ENCODE measurements at places on chromosomes 16 and 17.

GRCh38 chr17:13931111-13931526 lies 138.2 kb upstream of the COX10 start:
- peak; percentile 79 for DNase-seq

- no peak for DNase-seq
Measured at GRCh38 chr17:28416703-28417311, 10.8 kb upstream of the SLC46A1 start.

- no peak for DNase-seq
Measured at GRCh38 chr16:90032674-90033331, 13.5 kb upstream of the DBNDD1 start.

- DNase-seq, result no peak
Measured at GRCh38 chr17:32520737-32521404, 34.1 kb downstream of the CDK5R1 start.

GRCh38 chr17:16924696-16925440 lies 47.0 kb downstream of the TNFRSF13B start:
- no peak for DNase-seq

DNA sequence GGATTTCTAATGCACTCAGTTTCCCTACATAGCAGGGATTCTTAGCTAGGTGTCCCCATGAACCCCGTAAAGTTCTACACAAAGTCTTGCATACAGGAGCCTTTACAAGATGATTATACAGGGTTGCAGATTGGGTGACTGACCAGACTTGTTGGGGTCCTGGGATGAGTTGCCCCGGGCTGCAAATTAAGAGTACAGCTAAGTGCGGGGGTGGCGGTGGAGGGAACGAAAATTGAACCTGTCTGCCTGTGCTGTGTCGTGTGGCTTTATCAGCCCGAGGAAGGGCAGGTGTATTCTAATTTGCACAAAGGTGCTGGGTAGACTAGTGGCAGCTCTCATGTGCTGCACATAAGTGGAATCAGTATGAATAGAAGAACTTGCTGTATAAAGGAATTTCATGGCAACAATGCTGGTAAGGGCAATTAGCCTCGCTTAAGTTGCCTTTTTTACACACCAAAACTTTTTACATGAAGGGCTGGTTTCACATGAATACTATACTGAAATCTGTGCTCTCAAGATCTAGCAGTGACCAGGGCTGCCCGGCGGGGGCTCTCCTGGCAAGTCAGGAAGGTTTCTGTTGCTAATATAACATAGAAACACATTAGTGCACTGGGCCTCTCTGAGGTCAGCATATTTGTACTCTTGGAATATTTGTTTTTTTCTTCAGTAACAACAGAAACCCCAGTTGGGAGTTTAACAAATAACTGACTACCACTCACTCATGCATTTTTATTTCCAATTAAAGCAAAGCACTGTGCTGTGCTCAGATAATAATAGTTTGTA lies 50.7 kb downstream of the ADCY7 start:
- DNase-seq, result no peak

GRCh38 chr16:17343028-17343427 lies 127.7 kb downstream of the XYLT1 start:
- peak; percentile 89 for DNase-seq

DNA sequence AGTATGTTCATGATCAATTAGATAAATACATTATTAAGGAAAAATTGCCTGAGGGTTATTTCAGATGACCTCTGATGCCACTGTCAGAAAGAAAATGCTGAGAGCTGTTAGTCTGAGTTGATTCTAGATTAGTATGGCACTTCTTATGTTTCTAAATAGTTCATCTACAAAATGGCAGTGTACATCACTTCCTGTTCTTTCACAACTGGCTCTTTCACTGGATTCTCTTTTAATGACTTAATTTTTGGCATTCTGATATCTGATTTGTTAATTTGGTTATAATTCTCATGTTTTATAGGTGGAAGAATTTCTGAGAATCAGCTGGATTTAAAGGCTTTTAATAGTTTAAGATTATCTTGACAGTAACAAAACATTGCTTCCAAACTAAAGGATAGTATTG lies 3.3 kb downstream of the TAOK1 start:
- DNase-seq, result no peak

DNA sequence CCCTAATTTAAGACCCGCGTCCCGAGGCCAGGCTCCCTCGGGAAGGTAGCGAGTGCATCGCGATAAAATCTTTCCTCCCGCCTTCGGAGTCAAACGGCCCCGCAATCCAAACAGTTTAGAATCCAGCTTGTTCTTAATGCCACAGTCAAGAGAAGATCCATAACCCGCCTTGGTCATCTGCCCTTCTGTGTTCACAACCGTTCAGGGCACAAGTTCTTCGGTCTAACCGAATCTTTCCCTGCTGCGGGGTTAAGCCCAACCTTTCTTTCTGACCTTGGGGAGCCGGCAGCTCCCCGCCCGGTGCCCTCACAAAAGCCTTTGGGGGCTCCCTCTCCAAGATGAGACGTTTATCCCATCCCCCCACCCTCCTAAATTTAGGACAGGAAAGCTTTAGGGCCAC lies 30.3 kb downstream of the CPSF4L start:
- no peak for DNase-seq

- DNase-seq, result no peak
Measured at GRCh38 chr16:58415003-58415402, 22.7 kb downstream of the GINS3 start.

GRCh38 chr17:51662204-51663056 lies 402.1 kb downstream of the UTP18 start:
- no peak for DNase-seq

DNA sequence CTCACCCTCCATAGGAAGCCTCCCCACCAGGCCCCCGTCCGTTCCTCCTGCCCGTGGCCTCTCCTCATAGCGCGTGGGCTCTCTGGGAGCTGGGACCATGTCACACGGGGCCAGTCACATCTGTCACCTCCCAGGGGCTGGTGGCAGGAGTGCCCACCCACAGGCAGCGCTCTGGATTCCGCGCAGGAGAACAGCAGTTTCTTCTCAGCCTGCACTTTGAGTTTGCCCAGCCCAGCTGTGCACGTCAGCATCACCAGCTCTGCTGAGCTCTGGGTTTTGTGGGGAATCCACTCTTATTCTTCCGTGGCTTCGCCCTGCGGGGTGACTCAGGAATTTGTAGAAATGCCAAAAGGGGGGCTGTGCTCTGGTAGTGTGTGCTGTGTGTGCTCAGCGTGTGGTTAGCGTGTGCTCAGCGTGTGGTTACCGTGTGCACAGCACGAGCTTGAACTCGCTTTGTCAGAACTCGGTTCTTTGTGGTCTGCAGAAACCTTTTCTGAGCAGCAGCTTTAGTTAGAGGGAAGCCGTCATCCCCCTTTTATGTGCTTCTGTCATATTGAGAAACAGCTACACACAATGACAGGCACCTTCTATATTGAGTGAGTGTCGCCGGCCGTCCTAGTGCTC lies 3.2 kb downstream of the ACSF3 start:
- no peak for DNase-seq

DNA sequence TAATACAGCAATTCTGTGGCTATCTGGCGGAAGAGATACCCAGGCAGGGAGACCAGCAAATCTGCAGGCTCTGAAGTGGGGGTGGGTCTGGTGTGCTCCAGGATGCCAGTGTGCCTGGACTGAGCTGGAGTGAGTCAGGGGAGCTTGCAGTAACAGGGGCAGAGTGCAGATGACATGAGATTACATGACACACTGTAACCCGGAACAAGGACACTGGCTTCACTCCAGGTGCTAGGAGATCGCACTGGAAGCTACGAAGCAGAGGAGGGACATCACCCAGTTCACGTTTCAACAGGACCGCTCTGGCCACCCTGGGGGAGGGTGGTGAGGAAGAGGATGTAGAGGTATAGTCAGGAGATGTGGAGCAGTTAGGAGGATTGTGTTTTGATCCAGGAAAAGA lies 475.6 kb downstream of the CDH13 start:
- DNase-seq, result no peak

DNA sequence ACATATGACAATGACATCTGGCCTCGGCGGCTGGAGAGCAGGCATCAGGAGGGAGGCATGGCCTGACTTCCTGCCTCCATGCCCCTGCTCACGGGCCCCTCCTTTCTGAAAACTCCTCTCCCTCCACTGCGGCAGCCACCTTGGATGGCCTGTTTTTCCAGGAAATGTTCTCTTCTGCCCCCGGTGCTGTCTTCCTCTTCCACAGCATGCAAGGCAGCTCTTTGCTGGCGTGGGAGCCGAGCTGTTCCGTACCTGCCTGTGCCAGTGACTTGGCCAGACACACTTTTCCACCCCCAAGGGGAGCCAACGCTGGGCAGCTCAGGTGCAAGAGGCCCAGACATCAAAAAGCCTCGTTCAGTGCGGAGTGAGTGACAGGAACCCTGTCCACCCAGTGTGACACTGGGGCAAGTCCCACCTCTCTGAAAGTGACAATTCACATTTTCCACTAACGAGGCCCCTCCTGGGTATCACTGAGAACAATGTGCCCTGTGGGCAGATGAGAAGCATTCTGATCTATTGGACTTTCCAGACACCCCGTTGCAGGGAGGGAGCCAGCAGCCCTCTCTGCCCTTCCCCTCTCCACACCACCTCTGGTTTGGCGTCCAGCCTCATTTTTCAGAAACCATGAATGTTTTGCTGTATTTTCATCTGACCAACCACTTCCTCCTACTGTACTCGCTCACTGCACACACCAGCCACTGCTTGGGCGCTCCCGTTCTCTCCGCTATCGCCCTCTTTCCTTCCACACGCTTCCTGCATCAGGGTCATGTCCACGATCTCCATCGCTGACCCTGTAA lies 31.2 kb downstream of the NSMCE1 start:
- no peak for DNase-seq

GRCh38 chr16:29204806-29205135 lies 201.7 kb downstream of the NPIPB11 start:
- no peak for DNase-seq

- no peak for DNase-seq
Measured at GRCh38 chr17:66949501-66949900, 15.0 kb upstream of the CACNG4 start.

GRCh38 chr17:9331279-9332131 lies 244.1 kb downstream of the STX8 start:
- DNase-seq, result no peak

- no peak for DNase-seq
Measured at GRCh38 chr16:88782454-88783390, 2.3 kb downstream of the PIEZO1 start.

GRCh38 chr17:68344701-68345136 lies 53.4 kb downstream of the ARSG start:
- no peak for DNase-seq

GRCh38 chr16:7871371-7871770 lies 538.7 kb downstream of the RBFOX1 start:
- no peak for DNase-seq

DNA sequence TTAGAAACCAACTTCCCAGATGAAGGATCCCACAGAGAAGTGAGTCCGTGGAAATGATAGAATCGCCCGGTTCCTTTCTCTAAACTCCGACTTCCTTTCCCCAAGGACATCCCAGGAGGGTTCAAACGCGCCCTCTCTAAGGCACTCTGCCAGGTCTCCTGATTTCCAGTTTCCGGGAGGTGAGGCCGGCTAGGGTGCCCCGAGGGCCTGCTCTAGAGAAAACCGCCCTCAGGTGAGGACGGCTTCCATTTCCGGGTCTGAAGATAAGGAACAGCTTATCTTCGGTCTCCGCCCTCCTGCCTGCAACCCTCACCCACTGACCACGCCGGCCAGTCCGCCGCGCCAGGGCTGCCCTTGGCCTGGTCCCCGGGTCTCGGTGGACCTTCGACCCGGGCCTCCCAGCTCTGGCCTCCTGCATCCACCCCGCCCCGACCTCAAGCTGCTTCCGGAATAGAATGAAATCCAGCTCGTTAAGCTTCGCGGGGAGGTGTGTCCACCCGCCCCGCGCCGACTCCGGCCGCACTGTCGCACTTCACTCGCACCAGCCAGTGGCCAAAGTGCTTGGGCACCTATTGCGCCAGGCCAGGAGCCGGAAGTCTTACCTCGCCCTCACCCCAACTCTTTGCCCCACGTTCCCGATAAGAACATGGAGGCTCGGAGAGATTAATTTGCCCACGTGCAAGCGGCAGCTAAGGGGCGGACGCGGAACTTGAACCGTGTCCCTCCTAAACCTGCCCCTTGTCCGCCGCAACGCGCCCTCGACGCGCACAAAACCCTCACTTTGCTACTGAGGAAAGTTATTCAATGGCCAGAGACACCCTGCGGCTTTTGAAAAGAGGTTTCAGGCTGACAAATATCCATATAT lies 836 bp upstream of the MMP15 start:
- no peak for DNase-seq

DNA sequence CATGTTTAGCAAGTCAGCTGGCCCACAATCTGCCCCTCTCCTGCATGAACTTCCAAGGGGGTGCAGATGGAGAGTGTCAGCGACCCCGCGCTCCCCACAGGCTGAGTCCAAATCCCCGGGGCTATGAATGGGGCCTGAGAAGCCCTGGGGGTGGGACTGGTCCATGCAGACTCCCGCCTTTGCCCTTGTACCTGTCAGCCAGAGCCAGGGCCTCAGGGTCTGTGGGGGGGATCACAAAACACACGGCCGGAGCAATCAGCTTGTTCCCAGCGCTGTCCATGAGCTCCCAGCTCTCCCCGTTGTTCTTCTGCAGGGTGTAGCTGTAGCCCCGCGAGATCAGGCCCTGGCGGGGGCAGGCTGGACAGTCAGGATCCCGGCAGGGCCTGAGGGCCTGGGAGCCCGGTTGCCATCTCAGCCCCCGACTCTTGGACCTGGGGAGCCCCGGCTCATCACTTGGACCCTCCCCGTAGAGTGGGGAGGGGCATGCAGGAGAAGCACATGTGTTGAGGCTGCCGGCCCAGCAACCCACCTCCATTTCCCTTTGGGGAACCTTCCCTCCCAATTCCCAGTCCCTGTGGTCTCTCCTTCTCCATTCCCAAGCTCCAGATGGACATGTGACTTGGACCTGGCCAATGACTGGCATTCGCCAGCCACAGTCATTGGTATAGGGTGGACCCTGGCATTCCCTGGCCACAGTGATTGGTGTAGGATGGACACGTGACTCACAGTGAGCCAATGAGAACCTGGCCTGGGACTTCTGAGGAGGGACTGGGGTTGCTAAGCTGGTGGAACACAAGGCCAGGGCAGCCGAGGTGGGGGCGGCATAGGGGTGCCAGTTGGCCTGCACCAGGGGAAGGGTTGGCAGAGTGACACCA lies 42.4 kb downstream of the PPL start:
- DNase-seq, result no peak

DNA sequence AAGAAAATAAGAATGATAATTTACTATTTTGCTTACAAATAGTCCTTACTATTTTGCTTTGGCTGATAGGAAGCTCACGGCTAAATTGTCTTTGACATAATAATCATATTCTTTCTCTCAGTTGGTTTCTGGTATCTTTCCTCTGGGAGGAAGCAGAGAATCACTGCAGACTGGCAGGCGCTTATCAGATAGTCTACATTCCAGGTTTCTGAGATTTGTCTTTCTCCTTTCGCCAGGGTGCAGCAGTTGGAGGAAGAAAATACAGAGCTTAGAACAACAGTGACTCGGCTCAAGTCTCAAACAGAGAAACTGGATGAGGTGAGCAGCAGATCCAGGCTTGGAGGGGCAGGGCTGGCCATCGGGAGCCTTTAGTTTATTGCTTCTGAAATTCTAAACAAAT lies 136.1 kb downstream of the RAB11FIP4 start:
- DNase-seq, result no peak

All from SIG-M5 (cell line).